ENCODE measurements at places on chromosomes 4 and X.
A peak's percentile ranks its signal among the peaks of the same experiment; 100 is the strongest.

GRCh38 chr4:95602872-95603271 is 54.1 kb upstream of the UNC5C start:
- DNase-seq: no peak

GRCh38 chr4:83569429-83569828 is 33.5 kb downstream of the GPAT3 start:
- no peak for DNase-seq

DNA sequence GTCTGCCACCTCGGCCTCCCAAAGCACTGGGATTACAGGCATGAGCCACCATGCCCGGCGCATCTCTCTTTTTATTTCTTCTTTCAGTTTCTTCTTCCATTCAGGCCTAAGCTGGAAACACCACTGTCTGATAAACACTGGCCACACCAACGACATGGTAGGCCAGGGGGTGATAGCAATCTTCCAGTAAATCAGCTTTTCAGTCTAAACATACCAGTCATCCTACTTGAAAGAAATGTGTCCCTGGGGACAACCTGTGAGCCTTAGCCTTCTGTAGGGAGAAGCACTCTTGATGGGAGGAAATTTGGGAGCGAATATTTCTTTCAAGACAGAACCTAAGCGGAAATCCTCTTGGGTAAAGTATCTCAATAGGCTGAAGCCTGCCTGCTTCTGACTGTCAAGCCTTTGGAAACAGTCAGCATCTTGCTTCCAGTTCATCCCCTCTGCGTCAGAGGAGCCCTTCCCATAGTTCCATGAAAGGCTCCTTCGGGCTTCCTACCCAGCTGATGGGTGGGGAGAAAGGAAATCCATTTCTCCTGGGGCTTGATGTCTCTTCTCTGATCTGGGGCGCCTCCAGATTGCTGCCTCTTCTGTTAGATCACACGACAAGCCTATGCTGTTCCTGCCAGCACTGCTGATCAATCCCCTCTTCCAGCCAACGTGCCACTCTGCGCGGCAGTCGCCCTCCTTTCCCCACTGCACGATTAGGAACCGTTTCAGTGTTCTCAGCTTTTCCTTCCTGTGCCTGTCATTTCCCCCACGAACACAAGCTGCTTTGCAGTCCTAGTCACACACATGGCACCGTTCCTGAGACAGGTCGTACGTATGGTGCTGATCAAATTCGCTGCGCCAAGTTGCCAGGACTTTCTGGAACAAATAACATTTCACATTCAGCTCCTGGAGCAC is 49.5 kb upstream of the CBR4 start:
- no peak for DNase-seq

DNA sequence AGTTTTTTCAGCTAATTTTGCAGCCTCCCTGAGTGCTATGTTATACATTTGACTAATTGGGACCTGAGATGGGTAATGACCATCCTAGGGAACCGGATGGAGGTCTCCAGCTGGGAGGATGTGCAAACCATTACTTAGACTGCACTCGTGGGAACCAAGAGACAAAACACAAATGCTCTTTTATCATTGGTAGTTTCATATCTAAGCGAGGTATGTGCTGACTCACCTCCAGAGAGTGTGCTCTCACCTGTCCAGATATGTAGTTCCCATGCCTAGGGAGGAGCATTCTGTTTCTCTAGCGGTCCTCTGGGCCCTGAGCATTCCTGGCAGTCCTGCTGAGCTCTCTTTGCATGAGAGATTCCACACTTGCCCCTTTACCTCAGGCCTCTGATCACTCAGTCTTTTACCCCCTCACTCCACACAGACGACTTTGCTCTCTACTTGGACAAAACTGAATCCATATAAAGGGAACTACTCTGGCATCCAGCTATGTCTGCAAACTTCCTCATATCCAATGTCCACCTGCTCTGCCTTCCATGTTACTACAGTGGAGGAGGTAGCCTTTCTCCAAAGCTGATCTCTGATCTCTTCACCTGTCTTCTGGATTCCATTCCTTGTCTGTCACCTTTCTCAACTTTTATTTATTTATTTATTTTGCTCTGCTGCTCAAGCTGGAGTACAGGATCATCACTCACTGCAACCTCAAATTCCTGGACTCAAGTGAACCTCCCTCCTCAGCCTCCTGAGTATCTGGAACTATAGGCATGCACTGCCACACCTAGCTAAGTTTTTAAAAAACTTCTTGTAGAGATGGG is 88.4 kb downstream of the LRP2BP start:
- no peak for DNase-seq

- DNase-seq: no peak
These were observed 235.1 kb downstream of the NR3C2 start for GRCh38 chr4:148207068-148207467.

DNA sequence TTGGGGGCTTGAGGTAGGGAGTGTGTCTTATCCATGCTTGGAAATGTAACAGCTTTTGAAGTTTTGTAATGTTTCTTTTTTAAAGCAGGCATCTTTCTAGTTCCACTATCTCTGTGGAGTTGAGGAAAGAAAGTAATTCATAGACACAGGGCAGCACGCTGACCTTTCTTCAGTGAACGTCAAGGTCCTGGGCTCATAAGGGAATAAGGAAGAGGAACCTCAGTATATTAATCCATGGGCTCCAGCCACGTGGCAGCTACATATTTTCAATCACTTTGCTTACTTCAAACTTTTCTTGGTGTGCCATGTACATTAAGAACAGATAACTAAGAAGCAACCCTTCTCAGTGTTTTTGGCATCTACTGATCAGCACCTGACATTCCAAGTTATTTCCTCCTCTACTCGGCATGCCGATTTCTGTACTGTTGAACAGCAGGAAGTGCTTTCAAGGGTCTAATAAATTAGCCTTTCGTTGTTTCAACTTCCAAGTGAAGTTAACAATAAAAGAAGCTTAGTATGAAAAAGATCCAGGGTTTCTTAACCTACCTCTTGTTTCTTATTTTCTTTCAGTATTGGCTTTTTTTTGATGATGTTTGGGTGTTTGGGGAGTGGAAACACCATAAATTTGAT is 88.2 kb downstream of the SORBS2 start:
- no peak for DNase-seq

- peak; percentile 59 for DNase-seq
These were observed 287.2 kb downstream of the OPHN1 start for GRCh38 chrX:68146054-68146453.

- peak; percentile 68 for DNase-seq
These were observed 119.3 kb downstream of the AFF1 start for GRCh38 chr4:87053802-87054767.

- DNase-seq: no peak
These were observed 331.0 kb upstream of the EMCN start for GRCh38 chr4:100848841-100849240.

GRCh38 chr4:165457793-165458192 is 79.0 kb downstream of the CPE start:
- no peak for DNase-seq

- DNase-seq: peak; percentile 26
These were observed 601 bp downstream of the INPP4B start for GRCh38 chr4:142845293-142846107.

- no peak for DNase-seq
These were observed 1397.0 kb downstream of the FAM133A start for GRCh38 chrX:95071052-95071451.

- DNase-seq: no peak
These were observed 1244.0 kb upstream of the TENM3 start for GRCh38 chr4:180999217-180999616.
